ENCODE measurements at places on chromosomes 2 and 18.

- DNase-seq = no peak
Observed at GRCh38 chr18:7743256-7743655, 176.1 kb downstream of the PTPRM start.

DNA sequence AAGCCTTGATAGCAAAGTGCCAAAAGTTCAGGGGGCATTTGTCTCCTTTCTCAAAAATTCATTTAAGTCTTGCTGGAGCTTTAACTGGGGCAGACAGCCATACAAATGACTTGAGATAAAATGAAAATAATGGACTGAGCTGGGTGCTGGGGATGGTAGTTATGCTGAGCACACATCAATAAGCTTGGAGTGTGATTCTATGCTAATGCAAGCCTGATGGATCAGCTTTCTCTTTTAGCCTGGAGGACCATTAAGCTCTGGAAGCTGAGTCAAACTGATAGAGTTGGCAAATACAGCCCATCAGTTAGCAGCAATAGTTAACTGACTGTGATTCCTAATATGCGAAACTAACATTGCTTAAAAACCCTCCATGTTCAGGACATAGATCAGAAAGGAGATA is 98.0 kb downstream of the CAMKMT start:
- DNase-seq = no peak

GRCh38 chr2:9844036-9844483 is 786 bp downstream of the TAF1B start:
- DNase-seq = no peak

DNA sequence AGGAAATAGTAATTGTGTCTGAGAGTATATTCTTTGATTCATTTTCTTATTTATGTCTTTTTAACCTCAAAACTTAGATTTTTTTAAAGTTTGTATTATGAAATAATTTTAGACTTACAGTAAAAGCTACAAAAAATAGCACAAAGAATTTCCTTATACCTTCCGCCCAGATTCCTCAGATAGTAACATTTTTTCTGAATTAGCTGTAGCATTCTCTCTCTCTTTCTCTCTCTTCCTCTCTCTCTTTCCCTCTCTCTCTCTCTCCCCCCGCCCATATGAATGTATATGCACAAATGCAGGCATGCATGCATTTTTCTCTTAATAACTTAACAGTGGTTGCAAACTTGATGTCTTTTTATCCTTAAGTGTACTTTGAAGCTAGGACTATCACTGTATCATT is 361.1 kb upstream of the NRP2 start:
- DNase-seq = no peak

- no peak for DNase-seq
Observed at GRCh38 chr2:29322011-29322410, 206.8 kb downstream of the CLIP4 start.

DNA sequence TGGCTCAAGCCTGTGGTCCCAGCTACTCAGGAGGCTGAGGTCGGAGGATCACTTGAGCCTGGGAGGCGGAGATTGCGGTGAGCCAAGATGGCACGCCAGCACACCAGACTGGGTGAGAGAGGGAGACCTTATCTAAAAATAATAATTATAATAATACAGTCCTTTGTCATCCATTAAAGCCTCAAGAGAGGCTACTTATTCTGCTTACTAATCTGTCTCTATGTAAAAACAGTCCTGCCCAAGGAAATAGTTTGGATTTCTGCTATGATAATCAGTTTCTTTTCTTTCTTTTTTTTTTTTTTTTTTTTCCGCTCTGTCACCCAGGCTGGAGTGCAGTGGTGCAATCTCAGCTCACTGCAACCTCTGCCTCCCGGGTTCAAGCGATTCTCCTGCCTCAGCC is 228.3 kb downstream of the C1D start:
- DNase-seq = no peak

GRCh38 chr18:76462326-76462694 is 32.7 kb downstream of the ZNF516 start:
- DNase-seq = no peak

DNA sequence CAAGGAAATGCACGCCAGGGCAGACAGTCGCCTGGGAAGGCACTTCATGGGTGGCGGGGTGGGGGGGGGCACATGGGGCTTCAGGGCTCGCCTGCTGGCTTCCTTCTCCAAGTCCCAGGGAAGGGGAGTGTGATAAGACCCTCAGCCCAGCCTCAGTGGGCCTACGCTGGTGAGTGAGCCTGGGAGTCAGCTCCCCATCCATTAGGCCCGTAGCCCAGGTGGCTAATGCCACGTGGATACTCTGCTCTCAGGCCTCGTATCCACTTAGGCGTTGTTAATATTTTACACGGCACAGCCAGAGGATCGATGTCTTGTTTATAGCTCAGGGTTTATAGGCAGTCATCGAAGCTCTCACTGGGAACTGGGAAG is 47.1 kb downstream of the KCNIP3 start:
- no peak for DNase-seq

DNA sequence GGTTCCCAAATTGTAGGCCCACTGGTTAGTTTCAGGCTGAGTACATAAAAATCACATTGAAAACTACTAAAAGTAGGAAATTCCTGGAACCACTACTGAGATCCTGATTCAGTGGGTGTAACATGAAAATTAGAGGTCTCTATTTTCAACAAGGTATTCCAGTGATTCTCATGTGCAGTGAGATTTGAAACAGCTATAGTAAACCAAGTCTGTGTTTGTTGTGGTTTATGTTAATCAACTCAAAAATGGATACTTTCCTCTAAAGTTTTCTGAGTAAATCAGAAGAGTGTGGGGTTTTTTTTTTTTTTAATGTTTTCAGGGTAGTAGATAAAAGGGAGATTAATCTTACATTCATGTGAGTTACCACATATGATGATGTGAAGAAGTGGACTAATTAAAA is 42.4 kb upstream of the LIMS1 start:
- DNase-seq = no peak

All from NCI-H460 (cell line).